Upper lobe of left lung (tissue), 6 donors: ENCODE measurements at places on chromosomes 13 and 19. TPM values are rescaled to one million over a fixed set of nuclear protein-coding genes. Genes with fewer than 3 reads are reported as not detected.

CYP4F12 gene
- 0.30 TPM for total RNA-seq

KLK12 gene
- 2.0 TPM for total RNA-seq

CRLF1 gene
- total RNA-seq = 17.9 TPM

GJA3 gene
- not detected for total RNA-seq

KCNK6 gene
- 12.2 TPM for total RNA-seq

PLVAP gene
- total RNA-seq = 4.3 TPM

ARL11 gene
- 7.8 TPM for total RNA-seq

GRCh38 chr13:70668983-70669382, 560.7 kb upstream of the KLHL1 start:
- H3K27ac ChIP-seq = no peak overlapping the region
- H3K4me1 ChIP-seq = no peaks in the 10 kb centered on the region
- no peaks in the 10 kb centered on the region for H3K36me3 ChIP-seq
- no peak for DNase-seq
- no peaks in the 10 kb centered on the region for H3K27me3 ChIP-seq

DNA sequence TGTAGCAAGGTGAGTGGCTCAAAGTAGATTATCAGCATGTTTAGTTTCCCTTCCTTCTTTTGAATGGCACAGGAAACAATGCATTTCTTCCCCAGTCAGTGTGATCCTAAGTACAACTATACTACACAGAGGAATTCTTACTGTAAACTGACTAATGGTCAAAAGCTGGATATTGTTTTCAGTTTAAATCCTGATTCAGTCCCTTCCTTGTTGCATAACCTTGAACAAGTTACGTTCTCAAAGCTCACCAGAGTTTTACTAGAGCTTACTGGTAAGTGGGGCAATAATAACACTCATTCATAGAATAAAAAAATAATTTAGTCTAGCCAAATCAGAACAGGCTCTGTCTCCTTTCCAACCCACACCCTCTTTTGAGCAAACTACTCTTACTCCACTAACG, 180.1 kb downstream of the POSTN start:
- H3K4me1 ChIP-seq = no peaks in the 10 kb centered on the region
- H3K27me3 ChIP-seq = no peaks in the 10 kb centered on the region
- no peak for DNase-seq
- no peak overlapping the region for H3K27ac ChIP-seq
- no peaks in the 10 kb centered on the region for H3K36me3 ChIP-seq
- no peak overlapping the region for H3K4me3 ChIP-seq

DNA sequence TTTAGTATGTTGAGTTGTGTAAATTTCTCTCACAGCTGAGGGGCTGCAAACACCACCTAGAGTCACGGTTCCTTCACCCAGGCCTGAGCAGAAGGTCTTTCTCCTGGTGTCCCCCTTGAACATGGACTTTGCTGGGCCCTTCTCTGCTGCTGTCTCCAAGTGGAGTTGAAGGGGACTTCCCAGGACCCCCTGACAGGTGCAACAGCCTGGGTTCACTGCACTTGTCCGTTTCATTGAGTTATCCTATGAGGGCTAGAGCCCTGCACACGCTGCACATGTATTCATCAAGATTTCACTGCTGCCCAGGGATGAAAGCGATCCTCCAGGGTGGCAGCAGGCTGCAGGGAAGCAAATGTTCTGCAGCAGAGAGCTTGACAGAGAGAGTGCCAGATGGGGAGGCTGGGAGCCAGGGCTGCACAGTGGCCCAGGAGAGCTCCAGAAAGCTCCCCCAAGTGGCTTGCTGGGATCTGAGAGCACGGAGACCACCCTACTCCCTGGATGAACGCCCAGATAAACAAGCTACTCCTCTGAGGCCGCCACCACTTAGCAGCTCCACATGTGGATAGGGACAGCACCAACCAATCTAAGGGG, 10.3 kb downstream of the TMEM272 start:
- H3K27ac ChIP-seq = no peak overlapping the region
- no peak for DNase-seq
- H3K36me3 ChIP-seq = no peaks in the 10 kb centered on the region
- H3K4me1 ChIP-seq = peaks cover 5% of the 10 kb centered on the region
- H3K27me3 ChIP-seq = no peaks in the 10 kb centered on the region

DNA sequence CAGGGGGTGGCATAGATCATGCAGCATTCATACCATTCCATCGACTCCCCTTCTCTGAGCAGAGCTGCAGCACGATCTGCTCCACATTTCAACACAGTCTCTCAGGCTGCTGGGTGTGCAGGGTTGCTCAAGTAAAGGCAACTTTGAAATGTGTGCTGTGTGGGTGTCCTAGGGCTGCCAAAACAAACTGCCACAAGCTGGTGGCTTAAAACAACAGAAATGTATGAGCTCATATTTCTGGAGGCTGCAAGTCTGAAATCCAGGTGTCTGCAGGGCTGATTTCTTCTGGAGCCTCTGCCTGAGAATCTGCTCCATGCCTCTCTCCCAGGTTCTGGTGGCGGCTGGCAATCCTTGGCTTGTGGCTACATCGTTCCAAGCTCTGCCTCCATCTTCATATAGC, 63.7 kb upstream of the WDFY2 start:
- H3K4me3 ChIP-seq = no peak overlapping the region
- H3K27ac ChIP-seq = no peak overlapping the region
- H3K27me3 ChIP-seq = no peaks in the 10 kb centered on the region
- no peaks in the 10 kb centered on the region for H3K36me3 ChIP-seq
- H3K4me1 ChIP-seq = peaks cover 3% of the 10 kb centered on the region
